Activated T-helper 1 cell treated with anti-CD3 and anti-CD28 coated beads, Interleukin-12 subunit alpha, Interleukin-12 subunit beta, Interleukin-2, Interleukin-4 antibody, amounts not matched to agents 30 ng/mL and 10 ng/mL and 1 ng/mL, durations not matched to agents 14 hours and 24 hours and 36 hours (primary cell): ENCODE measurements at places on chromosomes 11 and 22. TPM values are rescaled to one million over a fixed set of nuclear protein-coding genes. Genes with fewer than 3 reads are reported as not detected.

RTN4RL2 gene
- 0.54 TPM in 1 of 2 replicates, not detected in the other for total RNA-seq

EIF3D gene
- total RNA-seq: 322 and 323 TPM in 2 replicates

ANKK1 gene
- not detected in 2 replicates for total RNA-seq

ART5 gene
- total RNA-seq: not detected in 2 replicates

OR51G1 gene
- not detected in 2 replicates for total RNA-seq

PDGFD gene
- not detected in 2 replicates for total RNA-seq

NAGA gene
- 30.5 and 30.9 TPM in 2 replicates for total RNA-seq

MS4A6A gene
- not detected in 2 replicates for total RNA-seq

FXYD2 gene
- 3.4 and 3.6 TPM in 2 replicates for total RNA-seq

NEAT1 gene
- total RNA-seq: 507 and 517 TPM in 2 replicates

KCNE3 gene
- total RNA-seq: not detected in 2 replicates

SLC22A24 gene
- total RNA-seq: not detected in 2 replicates

TMEM151A gene
- not detected in 2 replicates for total RNA-seq

CRACR2B gene
- total RNA-seq: 1.1 and 1.3 TPM in 2 replicates

MPZL3 gene
- total RNA-seq: 63.5 and 69.3 TPM in 2 replicates

OR8J3 gene
- not detected in 2 replicates for total RNA-seq

SLC25A1 gene
- 31.7 and 34.0 TPM in 2 replicates for total RNA-seq

MMP13 gene
- not detected in 2 replicates for total RNA-seq
